ENCODE measurements at places on chromosomes 6 and 20.

GRCh38 chr6:169999367-169999766 lies 247.9 kb downstream of the ERMARD start:
- DNase-seq, result no peak

DNA sequence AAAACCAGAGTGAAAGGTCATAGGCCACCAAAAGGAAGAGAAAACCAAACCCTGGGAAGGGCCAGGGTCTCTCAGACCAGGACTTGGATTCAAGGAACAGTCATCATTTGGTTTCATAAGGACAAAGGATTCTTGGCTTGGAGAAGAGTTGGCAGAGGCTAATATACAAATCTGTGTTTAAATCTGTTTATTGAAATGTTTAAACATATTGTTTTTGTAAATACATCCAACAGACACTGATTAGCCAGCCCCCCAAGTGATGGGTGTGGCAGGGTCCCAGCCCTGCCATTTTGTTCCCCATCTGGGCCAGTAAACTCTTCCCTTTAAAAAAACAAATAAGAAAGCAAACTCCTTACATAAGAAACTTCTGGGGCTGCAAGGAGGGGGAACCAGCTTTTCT lies 6.1 kb upstream of the ZNF831 start:
- DNase-seq, result no peak

DNA sequence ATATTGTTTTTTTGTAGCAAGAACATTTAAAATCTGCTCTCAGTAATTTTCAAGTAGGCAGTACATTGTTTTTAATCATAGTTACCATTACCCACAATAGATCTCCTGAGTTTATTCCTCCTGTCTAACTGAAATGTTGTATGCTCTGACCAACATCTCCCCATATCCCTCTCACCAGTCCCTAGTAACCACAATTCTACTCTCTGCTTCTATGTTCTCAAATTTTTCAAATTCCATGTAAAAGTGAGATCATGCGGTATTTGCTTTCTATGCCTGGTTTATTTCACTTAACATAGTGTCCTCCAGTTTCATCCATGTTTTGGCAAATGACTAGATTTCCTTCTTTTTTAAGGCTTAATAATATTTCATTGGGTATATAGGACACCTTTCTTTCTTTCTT lies 300.5 kb downstream of the KCNQ5 start:
- no peak for DNase-seq

DNA sequence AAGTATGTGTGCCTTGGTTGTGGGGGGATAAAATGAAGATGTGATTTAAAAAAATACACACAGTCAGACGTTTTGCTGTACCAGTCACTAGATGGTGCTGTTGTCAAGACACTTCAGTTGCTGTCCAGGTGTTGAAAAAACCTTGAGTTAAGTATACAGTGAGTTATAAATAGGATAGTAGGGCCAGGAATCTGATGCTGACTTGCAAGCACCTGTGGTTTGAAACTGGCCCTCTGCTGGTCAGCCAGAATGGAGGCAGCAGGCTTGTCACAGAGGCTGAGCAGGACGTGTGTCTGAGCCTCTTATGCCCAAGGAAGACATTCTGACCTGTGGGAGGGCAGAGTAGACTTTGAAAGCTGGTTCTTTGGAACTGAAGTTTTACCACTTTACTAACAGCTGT lies 27.8 kb downstream of the RNF8 start:
- no peak for DNase-seq

DNA sequence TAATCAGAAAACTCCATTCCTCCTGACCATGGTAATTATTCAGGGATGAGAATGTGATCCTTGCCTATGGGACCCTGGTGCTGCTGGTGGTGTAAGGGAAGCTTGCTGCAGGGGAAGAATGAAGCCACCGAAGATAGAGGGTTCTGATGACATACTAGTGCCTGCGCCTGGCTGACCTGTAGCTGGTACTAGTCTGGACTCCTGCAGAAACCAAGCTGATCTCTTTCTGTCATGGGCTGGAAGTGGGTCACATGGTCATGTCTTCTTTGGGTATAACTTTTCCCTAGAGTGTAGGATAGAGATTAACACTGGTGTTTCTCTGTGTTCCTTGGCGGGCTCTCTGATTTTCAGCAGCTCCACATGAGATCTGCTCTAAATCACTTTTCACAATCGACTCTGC lies 8.6 kb upstream of the SLC4A11 start:
- no peak for DNase-seq

GRCh38 chr6:12882761-12883290 lies 166.3 kb downstream of the PHACTR1 start:
- no peak for DNase-seq

DNA sequence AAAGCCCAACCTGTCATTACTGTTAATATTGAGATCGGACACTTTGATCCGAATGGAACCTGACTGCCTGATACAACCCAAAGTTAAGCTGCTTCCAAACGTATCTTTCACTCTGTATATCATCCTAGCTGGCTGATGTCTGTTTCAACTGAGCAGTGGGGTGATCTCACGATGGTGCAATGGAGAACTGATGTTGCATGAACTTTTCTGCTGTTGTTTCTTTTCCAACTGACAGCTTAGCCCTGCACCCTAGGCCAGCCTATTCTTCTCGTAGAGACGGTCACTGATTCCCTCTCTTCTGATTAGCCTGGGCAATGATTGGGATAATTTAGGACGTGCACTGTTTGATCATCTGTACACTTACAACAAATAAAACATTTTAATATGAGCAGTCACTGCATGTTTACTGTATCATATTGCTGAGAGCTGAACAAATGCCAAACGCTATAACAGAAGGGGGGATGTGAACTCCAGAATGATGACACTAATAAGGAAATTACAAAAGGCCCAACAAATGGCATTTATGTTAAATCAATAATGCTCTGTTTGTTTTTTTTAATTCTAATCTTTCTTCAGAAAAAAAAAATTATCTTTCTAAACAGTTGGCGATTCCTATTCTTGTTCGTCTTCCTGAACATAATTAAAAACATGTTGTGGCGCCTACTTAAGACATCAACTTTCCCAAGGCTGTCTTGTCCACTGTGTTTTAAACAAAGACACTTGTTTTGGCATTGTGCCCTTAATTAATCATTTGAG lies 184.8 kb downstream of the ZNF217 start:
- no peak for DNase-seq

GRCh38 chr20:4830696-4831095 lies 109.0 kb downstream of the PRND start:
- DNase-seq, result no peak

- DNase-seq, result no peak
Measured at GRCh38 chr20:38293491-38294065, 10.4 kb upstream of the BPI start.

- DNase-seq, result no peak
Measured at GRCh38 chr20:22554391-22554790, 30.0 kb downstream of the FOXA2 start.

GRCh38 chr20:50058662-50059402 lies 54.1 kb downstream of the UBE2V1 start:
- no peak for DNase-seq

GRCh38 chr6:16371401-16371800 lies 133.0 kb downstream of the GMPR start:
- no peak for DNase-seq

DNA sequence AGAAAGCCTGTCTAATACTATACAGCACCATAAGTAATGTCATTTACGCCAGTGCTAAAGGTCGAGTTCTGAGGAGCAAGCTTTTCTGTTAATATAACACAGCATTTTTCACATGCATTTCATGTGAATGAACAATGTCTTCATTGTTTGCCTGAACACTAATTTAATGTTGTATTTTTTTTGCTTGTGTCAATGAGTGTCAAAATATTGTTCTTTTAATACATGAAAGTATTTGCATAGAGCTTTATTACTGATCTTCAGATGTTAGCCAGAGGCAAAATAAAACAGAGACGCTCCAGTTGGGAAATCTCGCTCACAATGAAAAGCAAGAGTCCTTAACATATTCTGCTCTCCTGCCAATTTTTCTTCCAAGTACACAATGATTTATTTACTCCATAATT lies 151.8 kb downstream of the FOXC1 start:
- DNase-seq, result no peak

DNA sequence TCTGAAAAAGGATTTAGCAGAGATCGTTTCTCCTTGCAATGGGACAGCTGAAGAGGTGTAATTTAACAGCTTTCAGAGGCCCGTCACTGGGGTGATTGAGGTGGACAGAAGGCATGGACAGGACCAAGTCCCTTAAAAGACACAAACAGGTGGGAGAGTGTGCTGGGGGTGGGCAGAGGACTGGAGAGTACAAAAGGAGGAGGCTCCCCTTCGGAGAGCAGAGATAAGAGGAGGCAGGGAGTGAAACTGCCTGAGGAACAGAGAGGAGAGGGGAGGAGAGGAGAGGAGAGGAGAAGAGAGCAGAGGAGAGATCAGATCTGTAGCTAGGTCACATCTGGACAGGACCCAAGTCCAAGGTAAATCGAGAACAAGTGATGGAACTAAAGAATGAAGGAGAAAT lies 48.6 kb upstream of the PKHD1 start:
- DNase-seq, result no peak

DNA sequence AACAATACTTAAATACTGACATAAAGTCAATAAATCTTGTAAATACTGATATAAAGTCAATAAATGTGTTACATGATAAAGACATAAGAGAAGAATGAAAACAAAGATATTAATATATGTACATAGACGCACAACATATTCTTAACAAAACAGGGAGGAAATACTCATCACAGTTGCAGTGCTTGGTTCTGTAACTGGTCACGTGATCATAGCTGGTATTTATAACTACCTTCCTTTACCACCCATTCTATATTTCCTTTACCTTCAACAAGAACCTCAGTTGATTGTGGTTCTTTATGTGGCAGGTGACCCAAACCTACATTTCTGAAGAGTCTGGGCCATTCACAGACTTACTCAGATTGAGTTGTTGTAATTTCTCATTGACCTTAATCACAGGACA lies 131.6 kb downstream of the SGK1 start:
- no peak for DNase-seq

DNA sequence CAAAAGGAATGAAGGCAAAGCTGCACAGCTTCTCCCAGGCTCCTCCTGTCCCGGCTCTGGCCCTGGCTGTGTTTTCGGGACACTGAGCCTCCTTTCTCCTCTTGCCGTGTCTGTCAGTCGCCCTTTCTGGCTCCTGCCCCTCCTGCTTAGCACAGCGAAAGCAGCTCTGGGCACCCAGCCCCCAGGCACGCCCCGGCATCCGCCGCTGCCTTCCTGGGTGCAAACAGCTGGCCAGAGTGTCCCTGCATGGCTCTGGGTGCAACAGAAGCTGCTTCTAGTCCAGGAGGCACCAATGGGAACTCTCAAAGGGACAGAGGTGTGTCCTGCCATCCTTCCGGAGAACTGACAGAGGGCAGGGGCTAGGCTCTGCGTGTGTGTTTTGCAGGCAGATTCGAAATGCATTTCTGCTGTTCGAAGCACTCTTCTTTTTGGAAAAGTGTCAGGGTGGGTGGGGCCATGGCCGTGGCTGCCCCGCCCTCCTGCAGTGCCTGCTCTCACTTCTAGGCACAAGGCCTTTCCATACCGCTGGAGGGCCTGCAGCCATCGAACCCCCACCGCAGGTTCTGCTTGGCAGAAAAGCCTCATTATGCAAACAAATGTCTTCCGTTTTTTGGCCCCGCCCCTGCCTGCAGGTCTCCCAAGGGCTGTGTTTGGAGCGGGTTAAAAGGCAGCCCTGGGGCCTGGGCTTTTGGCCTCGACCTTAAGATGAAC lies 15.5 kb downstream of the COL9A3 start:
- no peak for DNase-seq

DNA sequence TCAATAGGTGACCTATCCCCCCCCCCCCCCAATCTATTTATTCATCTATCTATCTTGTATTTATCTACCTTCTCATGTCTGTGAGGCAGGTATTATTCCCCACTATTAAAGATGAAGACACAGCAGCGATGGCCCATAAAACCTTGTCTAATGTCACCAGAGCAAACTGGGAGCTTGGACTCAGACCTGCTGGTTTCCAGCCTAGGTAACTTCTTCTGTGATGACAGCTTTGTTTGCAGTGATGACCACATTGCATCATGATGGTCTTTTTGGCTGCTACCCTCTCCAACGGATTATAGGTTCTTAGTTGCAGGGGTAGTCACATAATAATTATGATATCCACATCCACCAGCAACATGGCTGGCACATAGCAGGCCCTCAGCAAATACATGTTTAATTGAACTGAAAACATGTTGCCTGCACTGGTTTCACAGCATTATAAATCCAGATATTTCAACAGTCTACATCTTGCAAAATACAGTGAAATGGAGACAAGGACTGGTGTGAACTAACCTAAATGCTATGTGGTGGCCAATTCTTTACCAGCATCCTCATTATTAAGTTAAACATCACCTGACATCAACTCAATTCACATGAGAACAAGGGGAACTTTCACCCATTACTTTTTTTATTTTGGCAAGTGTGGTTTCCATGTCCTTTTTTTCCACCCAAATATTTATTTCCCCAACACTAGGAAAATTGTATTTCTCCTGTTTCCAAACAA lies 712.5 kb upstream of the NRSN1 start:
- no peak for DNase-seq

DNA sequence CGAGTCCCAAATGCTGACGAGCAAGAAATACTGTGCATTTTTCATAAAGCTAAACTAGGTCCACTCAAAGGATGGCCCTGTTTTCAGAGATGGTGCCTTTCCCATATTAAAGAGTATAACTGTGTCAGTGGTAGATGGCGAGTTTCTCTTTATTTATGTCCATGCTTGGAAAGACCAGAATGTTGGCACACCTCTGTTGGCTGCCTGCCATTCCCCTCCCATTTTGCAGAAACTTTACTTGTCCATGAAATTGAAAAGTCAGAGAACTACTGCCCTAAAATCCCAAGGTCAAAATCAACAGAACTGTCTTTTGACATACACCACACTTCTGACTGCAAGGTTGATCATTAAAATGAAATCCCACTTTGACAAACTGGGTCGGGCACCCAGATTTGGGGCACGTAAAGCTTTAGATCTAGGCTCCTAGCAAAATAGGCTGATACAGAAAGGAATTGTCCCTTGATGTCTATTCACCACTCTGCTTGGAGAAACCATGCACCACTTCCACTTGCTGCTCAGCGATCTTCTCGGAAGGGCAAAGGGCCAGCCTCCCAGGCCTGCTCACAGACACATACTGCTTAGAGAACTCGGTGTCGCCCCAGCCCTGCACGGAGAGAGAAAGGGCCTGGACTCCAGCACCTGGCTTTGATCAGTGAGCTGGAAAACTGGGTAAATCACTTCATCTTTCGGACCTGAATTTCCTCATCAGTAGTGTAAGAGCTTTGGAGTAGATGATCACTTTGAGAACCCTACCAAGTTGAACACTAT lies 130.0 kb downstream of the AGPAT4 start:
- DNase-seq, result no peak

- peak; percentile 45 for DNase-seq
Measured at GRCh38 chr6:7106752-7107577, 796 bp upstream of the RREB1 start.

All from stimulated activated CD4-positive, alpha-beta T cell treated with anti-CD3 and anti-CD28 coated beads, Interleukin-15, amount 100 ng/mL, for 1 hour (primary cell).